ENCODE measurements at places on chromosomes 2 and 18.

DNA sequence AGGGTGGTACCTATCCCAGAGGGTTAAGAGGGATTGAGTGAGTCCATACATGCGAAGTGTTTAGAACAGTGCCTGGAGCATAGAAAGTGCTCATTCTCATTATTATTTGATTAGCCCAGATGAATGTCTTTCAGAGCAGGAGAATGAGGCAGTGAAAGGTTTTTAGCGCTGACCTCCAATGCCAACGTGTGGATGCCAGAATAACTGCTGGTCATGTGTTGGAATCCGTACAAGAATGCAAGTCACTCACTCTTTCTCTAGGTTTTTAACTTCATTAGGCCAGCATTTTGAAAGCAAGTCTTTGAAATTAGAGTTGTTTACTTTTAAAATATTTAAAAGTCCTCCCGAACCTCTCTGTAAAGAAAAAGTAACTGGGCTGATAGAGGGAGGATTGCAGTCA is 374.2 kb downstream of the EN1 start:
- no peak for DNase-seq

DNA sequence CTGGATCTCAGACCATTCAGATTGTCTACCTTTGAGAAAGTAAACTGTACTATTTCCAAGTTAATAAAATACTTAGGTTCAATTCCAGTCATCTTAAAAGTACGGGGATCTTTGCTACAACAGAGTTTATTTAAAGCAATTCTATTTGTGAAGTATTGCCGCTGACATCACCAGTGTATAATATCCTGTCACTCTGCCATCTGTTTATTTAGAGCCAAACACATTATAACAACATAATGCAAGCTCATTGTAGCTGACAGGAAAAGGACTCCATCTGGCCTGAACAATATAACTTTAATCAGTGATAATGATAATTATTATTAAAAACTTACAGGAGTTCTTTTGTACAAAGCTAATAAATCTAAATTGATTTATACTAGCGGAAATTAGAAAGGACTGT is 786.8 kb downstream of the ERBB4 start:
- DNase-seq, result no peak

GRCh38 chr2:226962176-226962773 is 126.4 kb downstream of the RHBDD1 start:
- no peak for DNase-seq

DNA sequence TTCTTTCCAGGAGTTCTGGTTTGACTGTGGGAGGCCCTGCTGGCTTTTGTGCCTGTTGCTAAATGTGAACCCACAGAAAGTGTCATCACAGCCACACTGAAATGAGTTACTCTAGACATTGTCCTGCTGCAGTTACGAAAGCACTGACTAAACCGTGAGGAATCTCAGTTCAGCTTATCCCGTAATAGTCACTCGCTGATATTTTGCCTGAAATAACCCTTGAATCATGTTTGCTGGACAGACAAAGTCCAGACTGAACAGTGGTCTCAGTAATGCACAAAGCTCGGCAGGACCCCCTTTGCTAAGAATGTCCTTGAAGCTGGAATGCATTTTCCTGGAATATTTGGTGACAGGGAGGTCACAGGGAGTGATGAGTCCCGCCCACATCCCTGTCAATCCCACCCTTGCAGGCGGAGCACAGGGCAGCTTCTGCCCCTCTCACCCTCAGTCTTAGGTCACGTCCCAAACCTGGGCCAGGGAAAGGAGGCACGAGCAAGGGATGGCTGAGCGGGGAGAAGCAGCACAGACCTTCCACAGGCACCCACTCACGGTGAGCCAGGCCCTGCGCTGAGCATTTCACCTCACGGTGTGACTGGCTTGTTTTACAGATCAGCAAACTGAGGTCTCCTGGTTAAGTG is 53.4 kb downstream of the ADI1 start:
- DNase-seq, result no peak

- no peak for DNase-seq
These were observed 458.7 kb upstream of the GCFC2 start for GRCh38 chr2:76169276-76170008.

- DNase-seq, result no peak
These were observed 37.8 kb upstream of the SEC11C start for GRCh38 chr18:59101830-59102414.

DNA sequence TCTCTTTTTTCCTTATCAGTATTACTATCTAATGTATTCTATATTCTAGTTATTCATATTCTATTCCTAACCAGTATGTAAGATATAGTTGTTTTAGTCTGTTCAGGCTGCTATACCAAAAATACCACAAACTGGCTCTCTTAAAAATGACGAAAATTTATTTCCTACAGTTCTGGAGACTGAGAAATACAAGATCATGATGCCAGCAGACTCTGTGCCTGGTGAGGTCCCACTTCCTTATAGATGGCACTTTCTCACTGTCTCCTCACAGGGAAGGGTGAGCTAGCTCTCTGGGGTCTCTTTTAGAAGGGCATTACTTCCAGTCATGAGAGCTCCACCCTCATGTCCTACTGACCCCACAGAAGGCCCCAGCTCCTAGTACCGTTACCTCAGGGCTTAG is 4.8 kb upstream of the ARHGAP15 start:
- DNase-seq, result no peak

- DNase-seq, result no peak
These were observed 626 bp downstream of the CAPN10 start for GRCh38 chr2:240586919-240587800.

DNA sequence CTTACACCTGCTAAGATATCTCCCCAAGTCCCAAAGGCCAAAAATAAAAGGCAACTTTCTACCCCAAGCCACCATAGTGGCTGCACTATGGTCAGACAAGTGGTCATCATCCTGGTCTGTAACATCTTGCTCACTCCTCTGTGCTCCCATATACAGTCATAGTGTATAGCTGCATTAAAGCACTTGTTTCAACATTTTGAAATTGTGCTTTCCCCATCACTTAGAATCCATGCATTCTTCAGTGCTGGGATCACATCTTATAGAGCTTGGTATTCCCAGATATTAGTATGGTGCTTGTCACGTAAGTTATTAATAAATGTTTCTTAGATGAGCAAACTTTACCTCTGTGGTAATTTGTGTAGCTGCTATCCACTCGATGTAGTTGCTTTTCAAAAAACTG is 40.4 kb upstream of the CDC42EP3 start:
- DNase-seq, result no peak

- no peak for DNase-seq
These were observed 82.1 kb upstream of the TANK start for GRCh38 chr2:161078211-161078539.

GRCh38 chr2:190636361-190636760 is 12.5 kb upstream of the NAB1 start:
- DNase-seq, result no peak

- no peak for DNase-seq
These were observed 17.0 kb downstream of the ITSN2 start for GRCh38 chr2:24343225-24343882.

- no peak for DNase-seq
These were observed 46.7 kb downstream of the EN1 start for GRCh38 chr2:118800736-118801135.

- DNase-seq, result no peak
These were observed 688 bp upstream of the WDR33 start for GRCh38 chr2:127811397-127812321.

DNA sequence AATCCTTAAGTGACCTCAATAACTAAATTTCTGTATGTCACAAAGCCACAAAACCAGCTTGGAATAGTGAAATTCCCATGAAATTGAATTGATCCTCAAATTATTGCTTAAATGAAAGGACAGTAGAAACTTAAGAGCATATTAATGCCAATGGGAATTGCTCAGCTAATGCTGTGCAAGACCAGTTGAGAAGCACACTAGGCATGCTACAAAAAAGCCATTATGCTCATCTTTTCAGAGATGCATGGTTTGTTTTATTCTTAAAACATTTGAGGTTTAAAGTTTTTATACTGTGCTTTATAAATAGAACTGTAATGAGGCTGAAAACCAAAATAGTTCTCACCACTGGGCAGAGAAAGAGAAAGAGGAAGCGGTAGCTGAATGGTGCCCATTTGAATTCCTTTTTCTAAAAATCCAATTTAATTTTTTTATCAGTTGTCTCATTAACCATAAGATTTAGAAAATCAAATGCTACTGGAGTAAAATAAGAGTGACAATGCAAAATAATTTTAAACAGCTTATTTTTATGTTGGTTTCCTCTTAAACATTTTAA is 98.6 kb downstream of the LNPK start:
- no peak for DNase-seq

DNA sequence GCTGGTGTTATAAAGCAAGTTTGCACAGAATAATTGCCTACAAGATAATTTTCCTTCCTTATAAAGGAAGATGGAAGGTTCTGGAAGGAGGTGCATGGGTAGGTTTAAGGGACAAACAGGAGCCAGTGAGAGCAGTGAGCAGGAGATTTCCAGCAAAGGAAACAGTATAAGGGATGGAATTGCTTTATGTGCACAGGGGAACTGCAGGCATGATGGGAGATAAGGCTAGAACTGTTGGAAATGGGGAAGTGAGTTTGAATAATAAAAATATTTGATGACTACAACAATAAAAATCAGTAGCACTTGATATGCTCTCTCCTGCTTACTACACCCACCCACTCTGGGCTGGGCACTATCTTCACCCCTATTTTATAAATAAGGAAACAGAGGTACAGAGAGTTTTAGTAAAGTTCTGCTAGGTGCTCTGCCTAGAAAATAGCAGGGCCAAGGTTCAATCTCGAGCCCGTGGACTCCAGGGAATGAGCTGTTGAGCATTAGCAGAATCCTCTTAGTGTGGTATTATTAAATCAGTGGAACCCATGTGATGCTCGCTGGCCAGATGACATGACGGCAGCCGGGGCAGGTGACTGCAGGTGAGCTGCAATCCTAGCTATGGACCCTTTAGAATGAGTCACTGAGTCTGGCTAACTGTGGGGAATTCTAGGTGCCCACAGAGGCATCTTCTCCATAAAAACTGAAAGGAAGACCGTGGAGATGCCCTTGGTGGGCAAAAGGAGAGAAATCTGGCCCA is 302.5 kb downstream of the PIEZO2 start:
- DNase-seq, result no peak

- no peak for DNase-seq
These were observed 95.6 kb upstream of the ASAP2 start for GRCh38 chr2:9110893-9111569.

- DNase-seq, result no peak
These were observed 427.9 kb downstream of the TXNL1 start for GRCh38 chr18:56210520-56210919.

DNA sequence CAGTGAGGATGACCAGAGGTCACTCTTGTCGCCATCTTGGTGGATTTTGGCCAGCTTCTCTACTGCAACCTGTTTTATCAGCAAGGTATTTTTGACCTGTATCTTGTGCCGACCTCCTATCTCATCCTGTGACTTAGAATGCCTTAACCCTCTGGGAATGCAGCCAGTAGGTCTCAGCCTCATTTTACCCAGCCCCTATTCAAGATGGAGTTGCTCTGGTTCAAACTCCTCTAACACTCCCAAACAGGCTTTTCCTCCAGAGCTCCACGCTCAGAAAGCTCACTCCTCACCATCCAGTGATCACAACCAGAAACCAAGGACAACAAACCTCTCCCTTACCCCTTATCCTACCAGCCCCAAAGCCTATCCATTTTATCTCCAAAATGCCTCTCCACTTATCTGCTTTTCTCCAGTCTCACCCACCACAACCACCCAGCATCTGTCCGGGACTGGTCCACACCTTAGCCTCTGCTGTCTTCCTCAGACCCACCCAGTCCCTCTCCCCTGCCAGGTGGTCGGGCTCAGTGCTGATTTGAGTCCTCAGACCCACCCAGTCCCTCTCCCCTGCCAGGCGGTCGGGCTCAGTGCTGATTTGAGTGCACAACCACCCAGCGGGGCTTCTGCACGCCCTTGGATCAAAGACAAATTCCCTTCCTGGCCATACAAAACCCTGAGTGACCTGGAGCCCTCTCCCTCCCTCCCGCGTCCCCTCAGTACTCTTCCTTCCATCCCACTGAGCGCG is 11.7 kb upstream of the SMAD7 start:
- no peak for DNase-seq

DNA sequence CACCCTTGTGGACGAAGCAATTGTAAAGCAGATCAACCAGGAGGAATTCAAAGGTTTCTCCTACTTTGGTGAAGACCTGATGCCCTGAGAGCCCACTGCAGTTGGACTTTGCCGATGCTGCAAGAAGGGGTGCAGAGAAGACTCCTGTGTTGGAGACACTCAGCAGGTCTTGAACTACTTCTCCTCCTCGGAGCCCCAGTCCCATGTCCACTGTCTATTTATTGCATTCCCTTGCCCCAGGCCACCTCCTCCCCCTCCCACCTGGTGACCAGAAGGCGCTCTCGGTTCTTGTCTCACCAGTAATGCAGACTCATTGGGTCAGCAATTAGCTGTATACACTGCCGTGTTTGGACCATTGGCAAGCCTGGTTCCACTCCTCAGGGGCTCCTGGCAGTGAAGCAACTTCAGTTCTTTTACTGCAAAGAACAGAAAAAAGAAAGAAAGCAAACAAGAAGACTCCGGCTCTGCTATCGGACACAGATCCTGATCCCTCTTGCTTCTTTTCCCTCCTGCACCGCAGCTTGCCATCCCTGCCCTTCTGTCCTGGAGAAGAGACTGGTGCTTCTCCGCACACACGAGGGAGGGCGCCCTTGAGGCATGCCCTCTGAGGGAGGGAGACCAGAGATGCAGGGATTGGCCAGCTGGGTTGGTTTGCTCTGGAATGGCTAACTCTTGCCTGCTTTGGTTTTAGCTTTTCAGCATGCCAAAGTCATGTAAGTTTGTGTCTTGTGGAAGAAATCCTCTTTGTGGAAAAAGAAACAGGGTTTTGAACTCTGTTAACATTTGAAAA is 112.2 kb upstream of the EPAS1 start:
- DNase-seq, result no peak

DNA sequence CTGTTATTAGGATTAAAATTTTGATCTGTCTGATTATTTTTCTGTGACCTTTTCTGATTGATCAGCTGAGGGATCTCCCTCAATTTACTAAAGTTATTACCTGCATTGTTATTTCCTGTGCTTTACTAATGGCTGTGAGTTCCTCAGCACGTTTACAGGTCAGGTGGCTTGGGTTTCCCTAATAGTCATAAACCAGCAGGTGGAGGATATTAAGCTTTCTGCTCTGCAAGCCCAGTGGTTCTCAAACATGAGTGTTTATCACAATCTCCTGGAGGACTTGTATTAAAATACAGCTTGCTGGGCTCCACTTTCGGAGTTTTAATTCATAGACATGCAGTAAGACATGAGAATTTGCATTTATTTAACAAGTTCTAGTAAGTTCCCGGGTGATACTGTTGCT is 22.4 kb upstream of the UGP2 start:
- no peak for DNase-seq

DNA sequence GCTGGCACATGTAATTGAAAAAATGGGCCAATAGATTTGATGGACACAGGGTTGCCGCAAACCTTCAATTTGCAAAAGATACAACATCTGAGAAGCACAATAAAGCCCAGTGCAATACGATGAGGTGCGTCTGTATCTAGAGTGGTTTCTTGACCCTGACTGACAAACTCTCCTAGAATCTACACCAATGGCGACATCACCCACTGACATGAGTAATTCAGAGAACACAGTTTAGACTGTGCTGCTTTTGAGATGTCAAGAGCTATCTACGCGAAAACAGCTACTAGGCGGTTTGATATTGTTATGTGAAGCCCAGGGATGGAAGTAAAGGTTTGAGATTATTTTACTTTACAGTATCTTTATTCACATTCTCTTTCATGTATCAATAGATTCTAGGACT is 104.9 kb downstream of the EIPR1 start:
- no peak for DNase-seq

Data from cerebellar nuclear complex (tissue), 1 donor.